ENCODE measurements at places on chromosomes 6 and 20.

GRCh38 chr6:2850538-2851113 is 9.0 kb upstream of the SERPINB1 start:
- DNase-seq, result no peak

DNA sequence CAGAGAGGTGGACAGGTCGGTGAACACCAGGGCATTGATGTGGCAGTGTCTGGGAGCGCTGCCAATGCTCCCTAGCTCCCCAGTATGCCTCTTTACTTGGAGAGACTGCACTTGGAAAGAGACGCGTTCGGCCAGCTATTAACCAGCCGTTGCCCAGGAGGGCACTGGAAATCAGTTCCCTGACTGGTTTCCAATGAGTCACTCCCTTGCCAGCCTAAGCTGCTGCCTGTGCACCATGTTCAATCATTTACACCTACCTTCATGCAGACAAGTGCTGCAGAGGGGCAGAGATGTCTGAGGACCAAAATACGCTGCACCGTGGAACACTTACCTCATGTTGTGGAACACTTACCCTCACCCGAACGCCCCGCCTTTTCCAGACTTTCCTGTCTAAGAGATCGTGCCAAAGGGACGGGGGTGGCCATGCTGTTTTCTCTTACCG is 151.6 kb downstream of the SOBP start:
- peak; percentile 63 for DNase-seq

GRCh38 chr6:133973109-133973971 is 20.3 kb downstream of the TBPL1 start:
- DNase-seq, result peak; percentile 87

- no peak for DNase-seq
Measured at GRCh38 chr6:17352302-17352701, 41.1 kb upstream of the CAP2 start.

- no peak for DNase-seq
Measured at GRCh38 chr6:148146717-148147462, 195.7 kb upstream of the SASH1 start.

GRCh38 chr20:52905241-52905994 is 66.7 kb upstream of the TSHZ2 start:
- DNase-seq, result no peak

DNA sequence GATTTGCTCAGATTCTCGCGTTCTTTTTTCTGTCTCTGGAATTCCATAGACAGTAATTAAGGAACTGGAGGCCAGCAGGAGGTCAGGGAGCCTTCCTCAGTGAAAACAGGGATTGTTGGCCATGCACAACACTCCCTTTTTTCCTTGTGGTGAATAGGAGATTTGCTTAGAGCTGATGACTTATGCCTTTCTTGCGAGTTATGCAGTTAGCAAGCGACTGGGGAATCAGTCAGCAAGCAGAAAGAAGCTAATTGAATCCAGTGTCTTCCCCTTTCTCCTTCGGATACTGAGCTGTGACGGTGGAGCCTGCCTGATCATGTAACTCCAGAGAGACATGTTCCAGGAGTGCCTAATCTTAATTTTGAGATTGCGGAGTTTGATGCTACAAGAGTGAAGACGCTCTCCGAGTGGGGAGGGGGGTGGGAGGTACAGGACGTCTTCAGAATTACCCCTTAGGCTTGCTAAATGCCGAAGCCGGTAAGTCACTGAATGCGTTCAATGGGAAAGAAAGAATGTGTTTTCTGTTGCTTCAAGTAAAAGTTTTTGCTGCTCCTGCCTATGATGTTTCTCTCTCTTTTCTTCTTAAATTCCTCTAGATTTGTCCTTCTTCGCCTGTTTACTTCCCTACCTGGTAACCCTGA is 165.9 kb downstream of the SASH1 start:
- DNase-seq, result no peak
